Activated CD4-positive, alpha-beta memory T cell treated with anti-CD3 and anti-CD28 coated beads for 36 hours (primary cell): ENCODE measurements at places on chromosomes 1 and 21. TPM values are rescaled to one million over a fixed set of nuclear protein-coding genes. Genes with fewer than 3 reads are reported as not detected.

CCDC24 gene
- 2.7 TPM for total RNA-seq

ELF3 gene
- total RNA-seq: 0.46 TPM

GRCh38 chr1:64936956-64937355, 29.4 kb downstream of the JAK1 start:
- H3K27ac ChIP-seq: no peak overlapping the region
- H3K4me3 ChIP-seq: no peak overlapping the region
- no peak for DNase-seq
- H3K36me3 ChIP-seq: peaks cover 7% of the 10 kb centered on the region

DNA sequence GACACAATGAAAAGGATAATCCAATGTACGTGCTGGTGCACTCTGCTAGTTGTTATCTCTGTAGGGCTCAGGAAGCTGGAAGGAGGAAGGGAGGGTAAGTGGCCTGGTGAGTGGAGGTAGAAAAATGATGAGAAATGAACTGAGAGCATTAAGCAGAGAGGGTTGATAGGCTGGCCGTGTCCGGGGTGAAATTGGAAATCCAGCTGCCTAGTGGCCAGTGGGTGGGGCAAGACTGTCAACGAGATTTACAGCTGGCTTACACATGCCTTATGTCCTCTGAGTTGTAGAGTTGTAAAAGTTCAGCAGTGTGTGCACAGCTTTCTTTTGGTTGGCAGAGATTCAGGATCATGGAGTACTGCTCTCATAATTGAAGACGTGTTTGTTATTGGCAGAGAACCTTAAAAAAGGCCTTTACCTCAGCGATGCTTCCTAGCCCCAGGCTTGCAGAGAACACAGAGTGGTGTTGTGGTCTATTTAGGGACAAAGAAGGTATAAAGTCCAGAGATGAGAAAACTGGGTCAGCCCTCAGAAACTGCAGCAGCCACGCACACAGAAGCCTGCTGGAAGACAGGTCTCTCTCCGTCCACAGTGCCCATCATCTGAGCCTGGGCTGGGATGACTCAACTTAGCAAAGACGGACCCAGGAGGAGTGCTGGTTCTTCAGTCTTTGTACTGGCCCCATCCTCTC, 132.4 kb downstream of the EDEM3 start:
- H3K4me3 ChIP-seq: no peak overlapping the region
- H3K27ac ChIP-seq: no peak overlapping the region
- no peaks in the 10 kb centered on the region for H3K4me1 ChIP-seq
- H3K27me3 ChIP-seq: peaks cover 2% of the 10 kb centered on the region

SH3BGR gene
- total RNA-seq: 1.7 TPM

APCS gene
- not detected for total RNA-seq

SDC3 gene
- total RNA-seq: 0.17 TPM

DNA sequence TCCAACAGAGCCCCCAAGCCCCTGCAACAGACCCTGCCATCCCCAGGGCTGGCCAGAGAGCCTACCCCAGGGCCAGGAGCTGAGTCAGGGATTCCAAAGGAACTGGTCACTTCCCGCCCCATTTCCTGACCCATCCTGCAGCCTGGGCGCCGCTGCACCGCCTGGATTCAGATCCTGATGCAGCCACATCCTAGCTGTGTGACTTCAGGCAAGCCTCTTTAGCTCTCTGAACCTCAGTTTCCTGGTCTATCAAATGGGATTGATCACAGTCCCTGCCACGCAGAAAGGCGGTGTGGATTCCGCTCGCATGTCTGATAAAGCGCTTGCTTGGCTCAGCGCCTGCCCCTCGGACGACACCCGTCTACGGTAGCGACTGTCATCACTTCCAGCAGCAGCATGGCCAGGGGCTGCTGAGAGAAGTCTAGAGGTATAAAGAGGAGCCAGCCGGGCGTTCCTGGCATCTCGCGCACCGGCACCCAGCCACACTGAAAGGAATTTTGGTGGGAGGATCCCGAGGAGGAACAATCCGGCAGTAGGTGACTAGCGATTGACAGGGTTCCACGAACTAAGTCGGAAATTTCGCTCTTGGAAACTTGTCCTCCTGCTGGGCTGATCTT, 10.1 kb downstream of the EPHA2 start:
- H3K4me3 ChIP-seq: no peak overlapping the region
- no peak overlapping the region for H3K27ac ChIP-seq
- peaks cover 6% of the 10 kb centered on the region for H3K4me1 ChIP-seq
- H3K27me3 ChIP-seq: no peaks in the 10 kb centered on the region
- H3K36me3 ChIP-seq: no peaks in the 10 kb centered on the region
- no peak for DNase-seq

- H3K27ac ChIP-seq: no peak overlapping the region
- no peak for DNase-seq
- H3K36me3 ChIP-seq: no peaks in the 10 kb centered on the region
Measured at GRCh38 chr1:98323388-98323787, 338.1 kb upstream of the SNX7 start.

TFF2 gene
- total RNA-seq: not detected

OR2L13 gene
- not detected for total RNA-seq

GRCh38 chr1:108556066-108556465, 3.8 kb upstream of the EEIG2 start:
- no peaks in the 10 kb centered on the region for H3K36me3 ChIP-seq
- H3K27me3 ChIP-seq: peaks cover 4% of the 10 kb centered on the region
- H3K27ac ChIP-seq: no peak overlapping the region
- H3K4me3 ChIP-seq: no peak overlapping the region
